ENCODE measurements at places on chromosomes 2 and 18.

GRCh38 chr2:171160956-171161740 is 455 bp upstream of the TLK1 start:
- peak; percentile 83 for DNase-seq

DNA sequence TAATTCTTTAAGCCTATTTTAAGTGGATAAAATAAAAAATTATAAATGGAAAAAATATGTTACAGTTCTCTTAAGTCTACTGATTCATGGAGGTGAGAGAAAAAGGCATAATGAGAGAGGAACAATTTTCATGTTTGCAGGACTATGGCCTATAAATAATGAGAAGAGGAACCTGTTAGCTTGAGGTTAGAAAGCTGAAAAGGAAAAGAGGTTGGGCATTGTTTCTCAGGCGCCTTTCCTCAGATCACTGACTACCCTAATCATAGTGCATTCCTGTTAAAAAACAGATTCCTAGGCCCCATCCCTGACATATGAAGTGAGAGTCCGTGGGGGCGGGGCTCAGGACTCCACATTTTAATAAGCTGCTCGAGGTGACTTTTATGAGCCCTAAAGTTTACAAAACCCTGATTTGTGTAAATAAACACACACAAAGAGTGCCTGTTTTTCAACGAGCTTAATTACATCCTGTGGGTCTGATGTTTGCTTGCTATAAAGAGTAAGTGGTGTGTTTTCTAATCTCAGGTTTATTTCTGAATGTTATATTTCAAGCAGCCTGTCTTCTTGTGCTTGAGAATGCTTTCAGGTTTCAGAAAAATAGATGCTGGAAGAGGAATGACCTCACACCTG is 335.5 kb downstream of the CLIP4 start:
- DNase-seq = no peak

DNA sequence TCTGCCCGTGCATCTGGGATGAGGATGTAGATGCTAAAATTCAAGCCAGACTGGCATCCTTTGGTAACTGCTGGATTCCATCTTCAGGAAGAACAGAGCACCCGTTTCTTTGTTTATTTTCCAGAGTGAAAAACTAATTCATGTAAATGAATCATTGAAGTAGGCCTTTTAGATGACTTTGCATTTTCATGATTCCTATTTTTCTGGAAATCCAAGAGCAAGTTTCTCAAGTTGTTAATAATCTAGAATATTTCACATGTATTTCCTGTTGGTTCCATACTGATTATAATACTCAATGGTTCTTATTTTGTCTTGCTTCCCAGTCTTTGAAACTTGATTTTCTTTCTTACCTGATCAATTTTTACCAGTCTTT is 328.4 kb downstream of the LPIN1 start:
- no peak for DNase-seq

- DNase-seq = no peak
These were observed 24.7 kb upstream of the NRP2 start for GRCh38 chr2:205657579-205657978.

- no peak for DNase-seq
These were observed 145.2 kb downstream of the BCL11A start for GRCh38 chr2:60408207-60408606.

DNA sequence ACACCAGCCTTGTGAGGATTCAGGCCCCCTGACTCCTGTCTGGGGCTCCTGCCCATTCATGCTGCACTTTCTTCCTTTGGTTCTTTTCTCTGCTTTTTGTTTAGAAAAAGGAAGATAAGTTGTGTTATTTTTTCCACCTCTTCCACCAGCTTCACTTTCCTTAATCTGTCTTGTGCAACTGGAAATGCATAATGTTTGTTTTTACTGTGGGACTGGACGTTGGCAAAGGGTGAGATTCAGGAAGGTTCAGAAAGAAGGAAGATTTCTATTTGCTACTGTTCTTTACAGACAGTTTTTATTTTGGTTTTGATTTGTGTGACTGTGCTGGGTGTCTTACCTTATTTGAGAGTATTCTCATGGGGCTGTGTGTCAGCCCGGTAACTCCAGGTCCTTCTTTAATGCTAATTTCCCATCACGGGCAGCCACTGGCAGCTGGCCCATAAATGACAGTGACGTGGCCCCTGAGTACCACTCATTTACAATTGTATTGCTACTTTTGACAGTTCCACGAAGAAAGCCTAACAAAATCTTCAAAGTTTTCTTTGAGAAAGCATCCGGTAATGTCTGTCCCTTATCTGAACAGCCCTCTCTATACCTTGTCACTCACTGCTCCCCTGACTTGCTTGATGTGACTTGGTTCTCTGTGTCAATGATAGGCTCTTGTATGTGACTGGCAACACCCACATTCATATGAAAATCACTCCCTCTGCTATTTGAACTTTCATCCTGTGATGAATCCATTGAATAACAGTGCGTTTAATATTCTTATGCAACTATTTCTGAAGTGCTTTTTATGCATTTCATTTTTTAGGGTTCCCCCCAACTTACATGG is 32.7 kb downstream of the RHBDD1 start:
- DNase-seq = no peak

DNA sequence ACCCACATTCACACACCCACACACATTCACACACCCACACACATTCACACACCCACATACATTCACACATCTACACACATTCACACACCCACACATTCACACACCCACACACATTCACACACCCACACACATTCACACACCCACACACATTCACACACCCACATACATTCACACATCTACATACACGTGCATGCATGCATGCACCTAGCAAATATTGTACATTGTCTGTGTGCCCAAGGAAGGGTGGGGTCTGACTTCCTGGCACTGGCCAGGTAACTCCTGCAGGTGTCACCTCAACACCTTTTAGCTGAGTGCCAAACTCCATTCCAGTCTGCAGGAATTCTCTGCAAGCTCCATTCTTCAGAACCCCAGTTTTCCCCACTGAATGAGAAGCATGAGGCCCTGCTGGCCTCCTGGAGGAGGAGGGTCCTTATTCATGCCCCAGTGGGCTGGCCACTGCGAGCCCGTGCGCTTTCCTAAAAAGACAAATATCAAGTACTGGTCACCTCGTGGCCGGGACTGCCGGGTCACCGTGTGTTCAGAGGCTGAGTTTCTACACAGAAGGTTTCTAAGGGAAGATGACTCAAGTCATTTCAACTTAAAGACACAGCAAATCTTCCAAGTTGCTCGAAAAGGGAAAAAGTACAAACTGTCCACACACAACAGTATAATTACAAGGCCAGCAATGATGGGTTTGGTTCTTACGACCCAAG is 131.5 kb downstream of the HDAC4 start:
- DNase-seq = no peak

GRCh38 chr2:107361751-107362381 is 464.8 kb upstream of the RGPD4 start:
- no peak for DNase-seq

DNA sequence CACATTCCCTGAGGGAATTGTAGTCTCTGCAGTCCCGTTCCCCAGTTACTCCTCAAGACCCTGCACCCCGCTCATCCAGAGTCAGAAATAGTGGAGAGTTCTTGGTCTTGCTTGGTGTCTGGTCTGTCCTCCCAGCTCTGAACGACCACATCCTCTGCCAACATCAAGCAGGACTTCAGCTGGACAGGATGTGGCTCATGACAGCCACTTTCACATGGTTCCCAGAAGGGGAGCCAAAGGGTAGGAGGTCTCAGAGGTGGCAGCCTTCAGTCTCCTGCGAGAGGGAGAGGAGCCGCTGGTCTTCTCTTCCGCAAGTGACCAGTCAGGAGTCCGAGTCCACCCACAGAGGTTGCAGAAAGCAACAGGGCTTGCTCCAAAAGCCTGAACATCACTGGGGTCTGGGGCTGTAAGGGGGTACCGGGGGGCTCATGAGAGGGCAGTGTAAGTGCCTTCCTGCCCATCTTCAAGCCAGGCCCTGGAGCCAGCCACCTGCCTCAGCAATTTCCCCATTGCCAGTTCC is 29.8 kb downstream of the B3GNT7 start:
- DNase-seq = no peak

DNA sequence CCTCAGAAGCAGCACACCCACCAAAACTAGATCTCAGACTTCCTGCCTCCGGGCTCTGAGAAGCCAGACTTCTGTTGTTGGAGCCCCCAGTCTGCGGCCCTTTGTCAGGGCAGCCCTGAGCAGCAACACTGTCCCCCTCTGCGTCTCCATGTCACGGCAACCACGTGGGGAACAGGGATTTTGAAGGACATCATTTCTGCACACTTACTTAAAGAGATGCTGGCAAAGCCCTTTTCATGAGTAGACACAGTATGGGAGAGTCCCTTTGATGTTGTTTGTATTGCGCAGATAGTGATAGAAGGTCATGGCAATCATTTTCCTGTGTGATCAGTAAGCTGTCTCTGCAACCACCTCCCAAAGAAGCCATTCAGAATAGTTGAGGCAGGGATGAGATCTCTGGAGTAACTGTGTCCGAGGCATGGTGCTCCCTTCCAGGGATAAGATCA is 69.1 kb upstream of the ID2 start:
- no peak for DNase-seq

GRCh38 chr2:208150956-208151355 is 5.0 kb upstream of the CRYGB start:
- no peak for DNase-seq

GRCh38 chr2:70133491-70134322 is 46.4 kb downstream of the PCBP1 start:
- peak; percentile 60 for DNase-seq

DNA sequence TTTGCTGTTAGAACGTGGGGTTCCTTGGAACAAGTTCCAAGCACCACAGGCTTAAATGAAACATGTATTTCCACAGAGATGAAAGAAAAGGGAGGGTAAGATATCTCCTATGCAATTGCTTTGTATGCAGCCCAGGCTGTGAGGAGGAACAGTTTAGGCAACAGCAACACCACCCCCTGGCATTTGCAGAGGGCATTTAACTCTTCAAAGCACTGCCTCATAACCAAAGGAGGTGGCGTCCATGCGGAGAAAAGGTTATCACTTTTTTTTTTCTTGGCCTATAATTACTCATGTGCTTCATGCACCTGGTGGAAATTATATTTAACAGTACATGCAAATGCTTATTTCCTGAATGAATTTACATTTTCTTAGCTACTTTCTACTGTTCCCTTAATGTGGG is 286.0 kb downstream of the LPIN1 start:
- no peak for DNase-seq

DNA sequence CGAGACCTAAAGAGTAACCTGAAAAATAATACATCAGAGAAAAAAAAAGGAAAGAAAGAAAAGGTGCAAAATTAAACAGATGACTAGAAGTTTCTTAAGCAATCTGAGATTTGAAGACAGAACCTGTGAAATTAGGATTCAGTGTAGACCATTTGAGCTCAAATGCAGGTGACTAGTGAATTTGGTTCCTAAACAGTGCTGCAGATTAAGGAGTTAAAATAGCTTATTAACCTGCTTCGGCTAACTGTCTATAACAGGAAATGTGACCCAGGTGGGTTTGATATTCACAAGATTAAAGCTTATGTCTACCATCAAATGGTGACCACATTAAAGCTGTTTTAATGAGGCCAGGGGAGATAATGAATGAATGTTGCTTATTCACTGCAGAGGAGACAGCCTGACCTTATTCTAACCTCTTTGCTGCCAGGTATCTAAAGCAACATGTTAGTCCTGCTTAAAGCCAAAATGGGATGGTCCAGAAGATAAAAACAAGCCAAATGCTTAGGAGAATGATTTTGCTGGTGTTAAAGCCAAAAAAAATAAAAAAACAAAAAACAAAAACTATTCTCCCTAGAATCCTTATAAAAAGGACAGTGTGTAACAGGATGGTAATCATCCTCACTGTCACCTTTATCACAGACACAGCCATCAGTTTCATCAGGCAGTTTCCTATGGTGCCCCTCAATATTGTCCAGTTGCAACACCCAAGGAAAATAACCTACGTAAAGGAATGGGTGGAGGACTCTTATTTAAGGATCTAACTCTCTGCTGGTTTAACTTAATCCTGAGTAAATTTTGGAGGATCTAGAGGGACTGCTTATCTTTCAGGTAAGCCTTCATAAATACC is 769.0 kb upstream of the ZEB2 start:
- DNase-seq = no peak
